ENCODE measurements at places on chromosomes 1 and 21.

DNA sequence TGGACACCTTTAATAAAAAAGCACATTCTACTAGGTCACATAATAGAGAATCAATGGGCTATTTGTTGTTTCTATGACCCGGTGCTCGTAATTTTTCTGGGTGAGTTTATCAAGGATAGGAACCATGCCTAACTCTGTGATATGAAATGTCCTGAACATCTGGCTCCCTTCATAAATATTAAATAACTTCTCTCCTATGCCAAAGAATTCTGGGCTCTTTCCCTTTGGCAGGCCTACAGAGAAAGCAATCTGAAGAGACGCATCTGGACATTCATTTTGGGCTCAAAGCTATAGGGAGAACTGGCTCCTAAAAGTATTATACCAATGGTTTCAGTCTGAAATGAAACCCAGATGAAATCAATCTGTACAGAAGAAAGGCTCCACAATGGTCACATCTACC is 38.8 kb upstream of the ANGPTL7 start:
- peak; percentile 65 for DNase-seq

GRCh38 chr1:1630191-1630964 is 1.6 kb upstream of the MMP23B start:
- DNase-seq, result peak; percentile 94

- DNase-seq, result no peak
Measured at GRCh38 chr1:13702425-13703127, 2.6 kb downstream of the PRDM2 start.

- no peak for DNase-seq
Measured at GRCh38 chr1:208118841-208119606, 125.2 kb downstream of the PLXNA2 start.

GRCh38 chr21:34743831-34744230 is 75.0 kb downstream of the CLIC6 start:
- no peak for DNase-seq

GRCh38 chr21:45003331-45004058 is 63.7 kb downstream of the SLX9 start:
- peak; percentile 19 for DNase-seq

DNA sequence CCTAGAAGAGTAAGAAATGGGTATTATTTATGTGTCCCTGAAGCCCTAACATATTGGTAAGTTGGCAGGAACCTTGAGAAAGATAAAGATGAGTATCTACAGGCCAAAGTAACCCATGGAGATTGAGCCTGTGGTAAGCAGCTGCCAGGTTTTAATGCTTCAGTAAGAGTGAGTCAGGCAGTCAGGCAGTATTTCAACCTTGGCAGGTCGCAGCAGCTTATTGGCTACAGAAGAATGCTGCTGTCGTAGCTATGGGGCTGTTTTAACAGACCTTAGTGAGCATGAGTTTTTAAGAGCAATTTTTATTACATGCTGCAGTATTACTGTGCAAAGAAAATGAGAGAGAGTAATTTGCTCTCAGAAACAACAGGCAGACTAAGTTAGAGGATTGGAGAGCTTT is 10.3 kb upstream of the SLC30A10 start:
- no peak for DNase-seq
